GM13976 (cell line): ENCODE measurements at places on chromosomes 2 and 18.

- DNase-seq: peak; percentile 49
Observed at GRCh38 chr18:26460449-26461091, 87.8 kb downstream of the KCTD1 start.

DNA sequence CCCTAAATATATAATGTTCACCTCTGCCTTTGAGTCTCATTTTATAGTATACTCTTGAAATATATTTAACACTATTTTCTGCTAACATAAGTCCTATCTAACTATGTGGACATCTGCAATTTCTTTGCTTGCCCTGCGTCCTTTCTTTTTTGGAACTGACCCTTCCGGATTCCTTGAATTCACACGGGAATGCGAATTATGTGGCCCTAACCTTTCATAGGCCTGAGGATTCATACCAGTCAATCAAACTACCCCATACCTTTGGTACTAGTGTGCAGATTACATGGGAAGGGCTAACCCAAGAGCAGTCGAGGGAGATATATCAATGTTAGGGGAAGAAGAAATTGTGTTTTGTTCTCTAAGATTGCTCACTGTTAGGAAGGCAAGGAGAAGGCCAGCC lies 56.4 kb downstream of the NRXN1 start:
- DNase-seq: no peak

- no peak for DNase-seq
Observed at GRCh38 chr2:62050456-62051045, 145.1 kb downstream of the COMMD1 start.

DNA sequence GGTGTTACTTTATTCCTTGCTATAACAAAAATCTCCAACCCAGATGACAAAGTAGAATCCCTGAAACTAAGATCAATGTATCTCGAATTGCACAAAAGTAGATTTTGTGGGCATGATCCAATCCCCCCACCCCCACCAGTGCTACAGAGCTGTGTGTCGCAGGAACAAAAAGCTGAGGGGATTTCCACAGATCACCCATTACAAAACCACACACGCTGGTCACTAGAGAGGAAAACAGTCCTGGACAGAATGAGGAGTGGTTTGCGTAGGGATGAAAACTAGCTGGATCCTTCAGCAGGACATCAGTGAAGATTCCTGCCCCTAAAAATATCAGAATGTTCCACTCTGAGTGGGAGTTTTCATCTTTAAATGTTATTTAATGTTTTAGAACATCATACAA lies 165.3 kb upstream of the STK17B start:
- no peak for DNase-seq

GRCh38 chr2:215364157-215365155 lies 52.6 kb downstream of the ATIC start:
- no peak for DNase-seq

DNA sequence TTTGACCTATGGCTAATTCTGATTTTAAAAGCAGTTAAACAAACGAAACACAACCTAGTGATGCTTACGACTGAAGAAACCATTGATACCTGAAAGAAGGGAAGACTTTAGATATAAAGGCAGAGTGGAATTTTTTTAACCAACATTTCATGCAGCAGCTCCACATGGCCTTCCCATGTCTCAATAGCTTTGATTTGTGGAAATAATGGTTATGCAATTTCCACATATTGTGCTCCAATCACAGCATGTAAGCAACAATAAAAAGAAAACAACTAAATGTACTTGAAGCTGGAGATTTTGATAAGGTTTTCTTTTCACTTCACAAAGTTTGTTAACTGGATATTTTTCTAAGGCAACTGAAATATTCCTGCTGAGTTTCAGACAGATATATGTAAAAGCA lies 82.0 kb upstream of the SLC39A10 start:
- no peak for DNase-seq

- DNase-seq: no peak
Observed at GRCh38 chr2:192029089-192029488, 165.6 kb downstream of the TMEFF2 start.

- DNase-seq: no peak
Observed at GRCh38 chr2:236351966-236352525, 87.8 kb upstream of the ASB18 start.

DNA sequence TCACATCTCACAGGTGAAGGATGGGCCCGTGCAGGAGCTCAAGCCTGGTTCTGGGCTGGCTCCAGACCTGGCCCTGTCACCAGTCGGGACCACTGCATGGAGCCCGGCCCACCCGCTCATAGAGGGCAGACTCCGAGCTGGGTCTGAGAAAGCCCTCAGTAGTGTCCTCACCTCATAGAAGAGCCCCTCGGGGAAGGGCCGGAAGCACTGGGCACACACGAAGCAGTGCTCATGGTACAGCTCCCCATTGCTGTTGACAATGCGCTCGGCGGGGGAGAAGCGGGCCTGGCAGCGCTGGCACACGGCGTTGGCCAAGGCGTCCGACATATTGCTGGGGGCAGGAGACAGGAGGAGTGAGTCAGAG lies 11.3 kb downstream of the GPR17 start:
- DNase-seq: no peak

DNA sequence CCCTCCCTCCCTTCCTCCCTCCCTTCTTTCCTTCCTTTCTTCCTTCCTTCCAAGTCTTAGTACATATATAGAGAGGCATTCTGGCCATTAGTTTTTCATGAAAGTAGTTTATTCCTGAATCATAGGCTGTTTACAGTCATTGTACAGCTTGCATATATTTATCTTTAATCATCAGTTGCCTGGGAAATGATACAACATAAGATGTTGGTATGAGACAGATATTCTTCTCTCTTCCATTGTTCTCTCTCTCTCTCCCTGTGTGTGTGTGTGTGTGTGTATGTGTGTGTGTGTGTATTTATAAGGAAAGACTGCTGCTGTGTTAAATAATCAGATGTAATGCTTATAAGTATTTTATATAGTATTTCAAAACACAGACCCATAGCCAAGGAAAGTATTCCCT lies 289.8 kb upstream of the UBE2E3 start:
- no peak for DNase-seq

DNA sequence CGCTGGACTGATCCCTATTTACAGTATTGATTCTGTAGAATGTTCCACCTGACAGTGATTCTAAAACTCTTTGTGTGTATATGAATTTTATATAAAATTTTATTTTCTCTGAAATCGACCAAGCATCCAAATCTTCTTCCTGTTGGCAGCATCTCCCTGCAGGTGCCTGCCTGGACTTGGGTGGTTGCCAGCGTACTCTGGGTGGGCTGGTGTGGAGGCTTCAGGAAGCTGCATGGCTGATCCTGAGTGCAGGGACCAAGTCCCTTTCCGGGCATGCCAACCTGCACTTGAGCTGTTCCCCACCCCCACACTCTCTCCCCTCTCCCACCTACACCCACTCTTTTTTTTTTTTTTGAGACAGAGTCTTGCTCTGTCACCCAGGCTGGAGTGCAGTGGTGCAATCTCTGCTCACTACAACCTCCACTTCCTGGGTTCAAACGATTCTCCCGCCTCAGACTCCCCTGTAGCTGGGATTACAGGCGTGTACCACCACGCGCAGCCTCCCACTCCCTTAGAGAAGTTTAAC lies 53.2 kb upstream of the ALKAL2 start:
- no peak for DNase-seq

- no peak for DNase-seq
Observed at GRCh38 chr2:190717764-190718651, 69.1 kb downstream of the NAB1 start.

- no peak for DNase-seq
Observed at GRCh38 chr2:122519366-122519765, 763.9 kb downstream of the TSN start.

GRCh38 chr2:25105336-25106085 lies 62.9 kb downstream of the POMC start:
- DNase-seq: no peak

GRCh38 chr18:3086871-3087270 lies 73.9 kb upstream of the LPIN2 start:
- no peak for DNase-seq

GRCh38 chr2:132429941-132430573 lies 13.5 kb downstream of the GPR39 start:
- DNase-seq: no peak

GRCh38 chr2:40434731-40435271 lies 17.1 kb downstream of the SLC8A1 start:
- no peak for DNase-seq

DNA sequence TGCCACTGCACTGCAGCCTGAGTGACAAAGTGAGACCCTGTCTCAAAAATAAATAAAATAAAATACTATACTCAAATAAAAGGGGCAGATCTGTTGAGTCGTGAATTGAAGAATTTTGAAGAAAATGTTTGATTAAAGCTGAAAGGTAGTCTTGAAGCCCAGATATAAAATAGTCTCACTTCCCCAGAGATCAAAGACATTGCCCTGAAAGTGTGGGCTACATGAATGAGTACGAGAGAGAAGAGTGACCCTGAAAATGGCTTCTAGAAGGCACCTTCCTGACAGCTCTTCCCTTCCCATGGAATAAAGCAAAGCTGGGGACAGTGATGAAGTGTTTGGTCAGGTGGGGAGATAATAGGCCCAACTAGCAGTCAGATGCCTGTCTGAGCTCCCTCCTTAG lies 13.8 kb upstream of the FZD5 start:
- DNase-seq: no peak

- no peak for DNase-seq
Observed at GRCh38 chr18:9135081-9135911, 1.3 kb upstream of the ANKRD12 start.

- no peak for DNase-seq
Observed at GRCh38 chr18:25435149-25435782, 83.3 kb upstream of the ZNF521 start.

DNA sequence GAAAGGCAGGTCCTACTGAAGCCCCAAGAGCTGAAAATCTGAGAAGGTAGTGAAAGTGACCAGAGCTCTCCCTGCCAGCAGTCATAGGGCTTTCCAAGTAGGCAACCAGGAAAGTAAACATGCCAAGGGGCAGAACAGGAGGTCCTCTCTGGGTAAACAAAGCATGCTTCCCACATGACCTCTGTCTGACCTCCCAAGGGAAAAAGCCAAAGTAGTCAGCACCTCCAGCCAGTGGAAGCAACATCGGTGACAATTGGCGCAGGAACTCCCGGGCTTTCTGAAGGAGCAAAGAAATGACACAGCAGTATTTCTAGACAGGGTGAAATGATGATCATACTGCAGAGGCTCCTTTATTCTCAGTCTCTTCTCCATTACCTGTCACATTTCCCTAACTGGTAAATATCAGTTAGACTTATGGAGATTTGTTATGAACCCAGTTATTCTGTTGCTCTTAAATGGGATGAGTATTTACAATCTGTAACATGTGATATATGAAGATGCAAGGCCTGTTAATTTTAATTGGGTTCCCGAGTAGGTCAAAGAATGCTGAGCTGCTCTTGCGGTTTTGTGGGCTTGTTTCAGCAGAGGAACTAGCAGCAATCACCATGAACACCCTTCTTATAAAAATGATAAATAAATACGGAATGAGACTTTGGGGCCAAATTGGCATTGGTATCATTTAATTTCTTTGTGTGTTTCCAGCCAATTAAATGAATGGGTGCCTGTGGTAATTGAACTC lies 321.0 kb downstream of the RND3 start:
- DNase-seq: no peak

- no peak for DNase-seq
Observed at GRCh38 chr18:47701134-47701533, 229.3 kb downstream of the SMAD2 start.

- peak; percentile 77 for DNase-seq
Observed at GRCh38 chr2:236568068-236568921, 1.3 kb upstream of the ACKR3 start.

DNA sequence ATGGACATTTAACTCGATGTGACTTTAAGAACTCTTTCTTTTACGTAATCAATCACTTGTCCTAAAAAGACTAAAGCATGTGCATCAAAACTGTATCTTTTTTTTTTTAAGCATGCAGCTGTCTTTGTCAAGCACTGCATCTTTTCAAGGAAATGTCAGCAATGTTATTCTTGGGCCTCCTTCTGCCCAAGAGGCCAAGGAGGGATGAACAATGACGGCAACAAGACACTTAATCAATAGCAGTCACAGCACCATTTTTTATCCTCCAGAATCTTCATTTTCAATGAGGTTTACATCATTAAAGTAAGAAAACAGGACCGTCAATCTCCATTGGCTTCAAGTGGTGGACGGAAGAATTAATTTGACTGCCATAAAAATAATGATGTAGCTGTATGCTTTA lies 253.8 kb downstream of the AFF3 start:
- no peak for DNase-seq
